ENCODE measurements at places on chromosomes 3 and 15. TPM values are rescaled to one million over a fixed set of nuclear protein-coding genes. Genes with fewer than 3 reads are reported as not detected.

DNA sequence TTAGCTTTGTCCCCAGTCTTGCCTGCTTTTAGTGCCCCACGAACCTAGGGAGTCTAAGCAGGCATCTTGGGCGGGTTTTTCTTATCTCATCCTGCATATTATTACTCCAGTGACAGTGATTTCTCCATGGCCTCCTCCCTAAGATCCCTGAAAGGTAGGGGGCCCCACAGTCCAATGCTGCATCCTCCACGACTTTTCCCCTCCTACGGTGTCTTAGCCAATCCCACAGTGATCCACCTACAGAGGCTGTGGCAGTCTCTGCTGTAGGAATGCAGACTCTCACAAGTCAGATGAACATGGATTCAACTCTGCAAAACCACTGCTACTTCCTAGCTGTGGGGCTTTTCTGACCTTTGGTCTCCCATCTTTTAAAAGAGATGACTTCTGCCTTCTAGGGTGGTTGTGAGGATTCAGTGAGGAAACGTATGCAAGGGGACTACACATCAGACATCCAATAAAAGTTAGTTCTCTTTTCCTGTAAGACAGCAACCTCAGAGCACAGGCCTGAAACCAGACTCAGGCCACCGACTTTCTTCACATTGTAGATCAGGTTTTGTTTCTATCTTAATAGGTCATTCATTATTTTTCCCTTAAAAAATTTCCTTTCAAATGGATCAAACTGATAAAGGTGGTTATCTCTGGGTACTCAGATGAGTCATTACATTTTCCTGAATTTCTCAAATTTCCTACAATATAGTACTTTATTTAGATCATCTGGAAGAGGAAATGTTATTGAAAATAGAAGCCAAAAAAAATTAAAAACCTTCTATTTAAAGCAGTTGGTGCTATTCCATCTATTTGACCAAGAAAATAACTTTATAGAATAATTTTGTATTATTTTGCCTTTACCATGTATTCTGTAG lies 23.2 kb downstream of the ILDR1 start:
- no peak for DNase-seq

The ADAMTS9 gene
- 185 TPM for total RNA-seq

DNA sequence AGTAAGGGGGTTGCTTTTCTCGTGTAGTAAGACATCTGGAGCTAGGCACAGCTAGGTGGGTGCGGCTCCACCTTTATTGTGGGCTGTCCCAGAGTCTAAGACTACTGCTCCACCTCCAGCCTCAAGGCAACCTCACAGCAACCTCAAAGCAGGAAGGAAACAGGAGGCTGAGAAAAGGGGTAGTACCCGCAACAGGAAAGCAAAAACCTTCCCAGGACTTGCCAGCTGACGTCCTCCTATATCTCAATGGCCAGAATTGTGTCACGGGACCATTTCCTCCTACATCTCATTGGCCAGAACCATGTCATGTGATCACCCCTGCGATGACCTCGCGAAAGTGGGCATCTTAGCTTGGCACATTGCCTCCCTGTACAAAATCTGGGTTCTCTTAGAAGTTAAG lies 4.3 kb upstream of the GPR160 start:
- no peak for DNase-seq

DNA sequence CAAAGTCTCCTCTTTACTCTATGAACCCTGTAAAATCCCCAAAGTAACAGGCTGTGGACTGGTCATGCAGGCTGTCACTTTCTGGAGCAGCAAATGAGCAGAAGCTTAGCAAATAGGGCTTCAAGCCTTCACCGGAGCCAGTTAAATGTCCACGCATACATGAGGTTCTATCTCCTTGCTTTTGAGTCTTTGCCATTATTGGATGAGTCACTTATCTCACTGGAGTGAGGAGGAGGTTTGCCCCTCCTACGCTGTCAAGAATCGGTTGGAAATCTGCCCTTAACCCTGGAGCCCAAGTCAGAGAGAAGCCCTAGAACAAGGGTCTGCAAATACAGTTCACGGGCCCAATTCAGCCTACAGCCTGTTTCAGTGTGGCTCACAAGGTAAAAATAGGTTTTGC lies 126.1 kb upstream of the CTNNB1 start:
- no peak for DNase-seq

The SPRED1 gene
- total RNA-seq = 56.4 TPM

GRCh38 chr3:153285982-153286381 lies 124.0 kb downstream of the RAP2B start:
- DNase-seq = no peak

The STAC gene
- 4.4 TPM for total RNA-seq

The SYNPR gene
- not detected for total RNA-seq

- no peak for DNase-seq
Observed at GRCh38 chr3:68239542-68239941, 585.1 kb upstream of the SUCLG2 start.

GRCh38 chr3:150124142-150124541 lies 153.4 kb upstream of the PFN2 start:
- no peak for DNase-seq

DNA sequence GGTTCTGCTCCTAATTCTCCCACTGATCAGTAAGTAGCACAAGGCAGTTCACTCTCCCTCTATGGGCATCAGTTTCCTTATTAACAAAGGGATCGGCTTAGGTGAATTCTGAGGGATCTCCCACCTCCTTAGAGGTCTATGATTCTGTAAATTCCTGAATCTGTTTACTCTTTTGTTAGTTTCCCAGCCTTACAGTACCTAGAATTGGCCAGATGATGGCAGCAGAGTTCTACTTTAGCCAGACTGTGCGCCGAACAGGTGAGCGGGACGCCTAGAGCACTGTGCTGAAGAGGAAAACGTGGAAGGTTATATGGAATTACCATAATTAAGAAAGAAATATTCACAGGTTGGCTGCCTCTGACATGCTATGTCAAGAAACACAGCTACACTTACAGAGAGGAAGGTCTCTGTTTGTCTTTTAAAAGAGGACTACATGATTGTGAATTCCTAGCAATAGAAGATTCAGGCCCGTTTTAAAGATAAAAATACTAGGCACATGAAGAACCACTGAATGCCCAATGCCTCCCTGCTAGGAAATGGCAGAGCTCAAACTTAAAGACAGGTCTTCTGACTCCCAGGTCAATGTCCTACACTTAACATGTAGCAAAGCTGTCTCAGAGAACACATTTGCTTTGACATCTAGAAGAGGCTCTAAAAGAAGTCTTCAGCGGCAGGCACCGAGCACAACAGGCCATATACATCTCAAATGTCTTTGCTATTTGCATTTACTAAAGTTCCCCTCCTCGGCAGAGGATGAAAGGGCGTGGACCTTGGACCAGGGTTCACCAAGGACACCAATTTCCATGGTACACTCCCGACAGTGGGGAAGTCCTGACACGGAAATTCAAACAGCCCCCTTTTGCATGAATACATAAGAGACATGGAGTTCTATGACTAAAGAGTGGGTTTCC lies 259.9 kb downstream of the FGF12 start:
- peak; percentile 60 for DNase-seq

The TMEM40 gene
- not detected for total RNA-seq

- DNase-seq = no peak
Observed at GRCh38 chr15:42110367-42110766, 16.0 kb upstream of the PLA2G4D start.

The HAPLN3 gene
- 15.9 TPM for total RNA-seq

The CIB2 gene
- 5.4 TPM for total RNA-seq

GRCh38 chr3:130354430-130354829 lies 9.0 kb downstream of the COL6A5 start:
- no peak for DNase-seq

The CLDN16 gene
- total RNA-seq = 0.53 TPM

DNA sequence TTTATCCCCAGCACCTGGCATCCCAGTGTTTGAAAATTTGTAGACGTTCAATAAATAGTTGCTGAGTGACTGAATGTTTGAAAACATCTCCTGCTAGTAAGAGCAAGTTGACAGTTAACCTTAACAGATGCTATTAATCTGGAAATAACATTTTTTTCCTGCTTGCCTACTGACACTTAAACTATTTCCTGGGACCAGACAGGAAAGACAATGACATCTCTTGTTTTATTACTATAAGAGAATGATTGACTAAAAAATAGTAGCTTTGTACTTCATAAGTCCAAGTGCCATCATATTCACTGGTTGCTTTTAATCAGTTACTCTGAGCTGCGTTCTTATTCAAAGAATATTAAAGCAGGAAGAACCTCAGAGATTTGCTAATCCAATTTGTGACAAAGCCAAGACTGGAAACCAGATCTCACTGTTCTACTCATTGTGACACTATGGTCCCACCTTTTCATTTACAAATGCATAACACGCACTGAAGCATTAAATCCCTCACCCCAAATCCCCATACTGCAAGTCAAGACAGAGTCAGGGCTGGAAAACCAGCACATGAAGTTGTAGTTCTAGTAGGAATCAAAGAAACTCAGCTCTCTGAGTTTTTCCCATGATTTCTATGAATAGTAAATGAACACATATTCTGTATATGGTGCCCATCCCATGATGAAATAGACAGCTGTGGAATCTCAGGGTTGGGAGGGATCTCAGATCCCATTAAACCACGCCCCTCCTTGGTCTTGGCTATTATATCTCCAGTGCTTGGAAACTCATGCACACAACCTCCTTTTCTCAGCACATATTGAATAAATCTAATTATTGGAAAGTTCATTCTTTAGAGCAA lies 212.7 kb upstream of the P2RY1 start:
- DNase-seq = no peak

DNA sequence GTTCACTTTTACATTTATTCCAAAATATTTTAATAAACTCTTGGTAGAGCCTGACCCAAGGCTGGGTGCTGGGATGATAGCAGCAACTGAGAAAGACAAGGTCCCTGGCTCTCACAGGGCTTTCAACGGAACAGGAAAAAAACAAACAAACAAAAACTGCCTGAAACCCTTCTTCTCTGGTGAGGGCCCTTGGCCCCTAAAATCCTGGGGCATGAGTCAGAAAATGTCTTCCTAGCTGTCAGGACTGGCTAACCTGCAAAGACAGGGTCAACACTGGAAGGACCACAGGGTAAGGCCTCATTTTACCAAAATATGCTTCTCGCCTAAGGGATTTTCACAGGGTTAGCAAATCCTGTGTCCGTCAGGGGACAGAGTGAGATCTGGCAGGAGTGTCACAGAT lies 45.7 kb upstream of the WNT5A start:
- DNase-seq = no peak

- DNase-seq = no peak
Observed at GRCh38 chr3:178900029-178900646, 171.5 kb downstream of the ZMAT3 start.

The BOC gene
- total RNA-seq = 114 TPM

DNA sequence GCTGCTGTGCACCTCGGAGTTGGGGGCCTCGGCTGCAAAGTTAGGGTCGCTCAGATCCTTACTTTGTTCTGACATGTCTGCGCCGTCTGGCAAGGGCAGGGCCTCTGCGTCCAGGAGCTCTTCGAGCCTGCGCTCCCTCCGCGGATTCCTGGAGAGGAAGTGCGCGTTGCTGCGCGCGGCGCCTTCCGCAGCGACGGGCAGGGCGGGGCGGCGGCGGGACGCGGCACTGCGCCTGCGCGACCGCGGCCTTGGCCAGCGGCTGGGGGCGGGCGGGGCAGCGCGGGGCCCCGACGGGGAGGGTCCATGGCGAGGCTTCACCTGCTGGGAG lies at the start of gene NDN:
NDN (minus strand) TSS at position 163 of the 328 bp plus-strand sequence; CDS start at position 75, 88 bp downstream.
- peak; percentile 67 for DNase-seq

DNA sequence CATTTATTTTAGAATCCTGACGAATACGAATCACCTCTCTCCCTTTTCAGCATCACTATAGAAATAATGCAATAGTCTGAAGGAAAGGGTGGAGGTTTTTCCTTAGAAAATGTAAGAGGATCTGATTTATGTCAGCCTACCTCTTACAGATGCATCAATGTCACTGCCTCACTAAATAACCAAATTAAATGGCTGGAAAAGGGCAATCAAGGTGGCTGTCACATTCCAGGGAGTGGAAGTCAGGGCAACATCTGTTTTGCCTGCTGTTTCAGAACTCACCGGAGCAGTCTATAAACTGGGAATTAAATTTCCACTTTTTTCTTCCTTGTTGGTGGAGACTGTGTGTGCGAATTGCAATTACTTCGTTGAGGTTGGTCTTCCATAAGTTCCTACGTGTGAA lies 299.3 kb upstream of the PDZRN3 start:
- no peak for DNase-seq

The ARPP21 gene
- total RNA-seq = 0.62 TPM

GRCh38 chr3:179735321-179735720 lies 82.5 kb downstream of the USP13 start:
- no peak for DNase-seq

DNA sequence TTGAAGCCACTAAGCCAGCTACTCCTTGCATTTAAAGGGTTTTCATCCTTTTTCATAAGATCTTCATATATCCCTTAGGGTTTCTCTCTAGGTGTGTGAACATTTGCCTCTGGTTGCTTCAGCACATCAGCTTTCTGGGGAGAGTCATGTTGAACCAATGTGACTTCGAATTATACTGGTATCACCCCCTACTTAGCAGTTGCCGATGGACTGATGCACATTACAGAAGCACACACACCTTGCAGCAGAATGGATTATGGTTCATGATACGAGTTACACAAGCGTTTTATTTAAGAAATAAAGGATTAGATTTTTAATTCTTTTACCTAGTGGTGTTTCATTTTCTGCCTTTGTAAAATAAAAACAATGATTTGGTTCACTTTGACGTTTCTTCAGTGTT lies 39.6 kb downstream of the FBXO22 start:
- DNase-seq = no peak

The SLC27A2 gene
- 0.36 TPM for total RNA-seq

The GPR160 gene
- total RNA-seq = 5.4 TPM

GRCh38 chr3:133271042-133271441 lies 128.8 kb upstream of the BFSP2 start:
- DNase-seq = no peak

GRCh38 chr15:31467361-31467760 lies 140.7 kb downstream of the KLF13 start:
- no peak for DNase-seq

DNA sequence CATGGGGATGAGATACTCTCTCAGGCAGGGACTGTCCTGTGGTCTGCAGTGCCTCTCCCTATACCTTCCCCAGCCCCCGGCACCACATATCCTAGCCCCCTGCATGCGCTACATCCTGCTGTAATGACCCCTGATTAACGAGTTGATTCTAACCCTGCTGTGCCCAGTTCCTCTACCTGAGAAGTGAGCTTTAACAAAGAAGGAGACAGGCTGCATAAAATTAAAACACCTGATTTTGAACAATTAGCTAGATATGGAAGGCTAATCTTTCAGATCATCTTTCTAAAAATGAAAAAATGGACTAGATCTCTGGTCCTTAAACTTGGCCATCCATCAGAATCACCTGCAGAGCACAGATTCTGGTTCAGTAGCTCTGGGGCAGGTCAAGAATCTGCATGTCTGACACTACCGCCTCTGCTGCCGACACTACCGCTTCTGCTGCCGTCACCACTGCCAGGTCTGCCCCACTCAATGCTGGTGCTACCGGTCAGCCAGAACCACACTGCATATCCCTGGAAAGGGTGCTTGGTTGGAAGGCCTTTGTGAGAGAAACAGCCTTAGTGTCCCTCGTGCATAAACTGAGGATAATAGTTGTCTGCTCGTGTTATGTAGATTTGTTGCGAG lies 33.6 kb upstream of the ZBTB38 start:
- no peak for DNase-seq

The ALPK3 gene
- total RNA-seq = 7.2 TPM

The MESP2 gene
- 0.45 TPM for total RNA-seq
